ENCODE measurements at places on chromosomes 12 and 14.
A peak's percentile ranks its signal among the peaks of the same experiment; 100 is the strongest.

DNA sequence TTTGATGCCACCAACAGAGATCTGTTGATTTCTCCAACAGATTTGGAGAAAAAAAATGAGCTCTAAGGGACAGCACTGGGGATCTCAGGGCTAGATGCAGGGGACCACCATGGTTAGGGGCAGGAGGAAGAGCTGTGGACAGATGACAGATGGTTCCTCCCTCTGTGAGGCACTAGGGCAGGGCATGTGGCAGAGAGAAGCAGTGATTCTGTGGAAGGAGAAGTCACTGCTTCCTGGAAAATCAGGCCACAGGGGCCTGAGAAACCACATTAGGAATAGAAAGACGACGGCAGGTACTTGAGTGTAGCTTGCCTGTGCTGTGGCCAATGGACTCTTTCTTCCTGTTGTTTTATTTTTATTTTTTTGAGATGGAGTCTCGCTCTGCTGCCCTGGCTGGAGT is 24.9 kb upstream of the TMED2 start:
- H3K4me3 ChIP-seq: no peak overlapping the region
- no peaks in the 10 kb centered on the region for H3K4me1 ChIP-seq
- DNase-seq: peak; percentile 51
- H3K36me3 ChIP-seq: no peaks in the 10 kb centered on the region
- H3K27ac ChIP-seq: no peak overlapping the region

- H3K27me3 ChIP-seq: no peaks in the 10 kb centered on the region
- H3K4me3 ChIP-seq: no peak overlapping the region
- DNase-seq: no peak
- H3K27ac ChIP-seq: no peak overlapping the region
- H3K4me1 ChIP-seq: peaks cover 10% of the 10 kb centered on the region
- H3K36me3 ChIP-seq: no peaks in the 10 kb centered on the region
These were observed 41.8 kb upstream of the FRMD6 start for GRCh38 chr14:51609955-51610283.

- no peaks in the 10 kb centered on the region for H3K36me3 ChIP-seq
- H3K27me3 ChIP-seq: peaks cover 49% of the 10 kb centered on the region
- DNase-seq: peak; percentile 51
- H3K4me1 ChIP-seq: peaks cover 5% of the 10 kb centered on the region
These were observed 8.4 kb downstream of the PAPLN start for GRCh38 chr14:73245480-73246325.

- peak; percentile 45 for DNase-seq
- no peaks in the 10 kb centered on the region for H3K36me3 ChIP-seq
- peak overlapping the region; percentile 4 for H3K27ac ChIP-seq
These were observed 5.3 kb downstream of the NTF3 start for GRCh38 chr12:5437182-5437583.

GRCh38 chr12:116950628-116951325 is 40.0 kb downstream of the FBXW8 start:
- peaks cover 30% of the 10 kb centered on the region for H3K36me3 ChIP-seq
- H3K27ac ChIP-seq: no peak overlapping the region
- DNase-seq: no peak
- no peaks in the 10 kb centered on the region for H3K4me1 ChIP-seq

- peaks cover 22% of the 10 kb centered on the region for H3K27me3 ChIP-seq
- H3K36me3 ChIP-seq: no peaks in the 10 kb centered on the region
- H3K27ac ChIP-seq: no peak overlapping the region
- no peak for DNase-seq
These were observed 14.7 kb downstream of the RIMBP2 start for GRCh38 chr12:130701402-130701744.

DNA sequence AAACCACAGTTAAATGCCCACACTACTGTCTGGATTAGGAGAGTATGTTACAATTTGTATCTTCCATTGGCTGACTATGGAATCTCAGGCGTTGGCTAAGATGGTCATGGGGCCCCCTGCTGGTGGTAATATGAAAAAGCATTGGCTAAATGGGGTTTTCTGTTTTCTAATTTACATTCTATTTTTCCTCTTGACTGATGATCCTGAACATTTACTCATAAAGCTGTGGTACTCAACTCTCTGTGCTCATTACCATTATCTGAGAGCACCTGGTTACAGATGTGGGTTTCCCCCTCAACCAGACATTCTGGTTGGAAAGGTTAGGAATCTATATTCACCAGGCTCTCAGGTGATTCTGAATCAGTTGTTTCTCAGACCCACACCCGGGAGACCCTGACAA is 64.8 kb downstream of the WSCD2 start:
- no peaks in the 10 kb centered on the region for H3K36me3 ChIP-seq
- H3K4me1 ChIP-seq: no peaks in the 10 kb centered on the region
- DNase-seq: peak; percentile 36
- no peak overlapping the region for H3K4me3 ChIP-seq
- no peak overlapping the region for H3K27ac ChIP-seq

DNA sequence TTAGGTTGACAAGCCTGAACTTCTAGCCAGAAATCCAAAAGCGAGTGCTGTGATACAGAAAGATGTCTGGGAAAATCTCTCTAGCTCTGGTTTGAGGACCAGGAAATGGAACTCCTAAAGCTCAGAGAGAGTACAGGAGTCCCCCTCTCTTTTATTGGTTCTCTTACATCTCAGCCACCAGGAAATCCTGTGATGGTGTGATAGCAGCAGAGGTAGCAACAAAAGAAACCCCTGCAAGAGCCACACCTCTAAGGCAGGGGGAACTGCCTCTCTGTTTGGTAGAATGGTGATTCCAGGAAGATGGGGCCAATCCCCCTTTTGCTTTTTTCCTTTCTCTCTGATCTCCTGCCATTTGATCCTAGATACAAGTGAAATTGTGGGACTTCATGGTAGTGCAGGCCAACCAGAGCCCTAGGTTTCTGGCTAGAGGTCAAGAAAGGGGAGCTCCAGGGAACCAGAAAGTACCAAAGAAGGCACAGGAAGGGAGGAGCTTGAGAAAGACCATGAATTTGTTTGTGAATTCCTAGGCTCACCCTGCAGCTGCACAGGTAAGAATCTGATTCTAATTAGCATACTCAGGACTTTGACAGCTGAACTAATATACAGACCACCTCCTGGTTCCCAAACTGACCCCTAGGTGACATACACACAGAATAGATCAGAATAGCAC is 88.5 kb downstream of the PAPLN start:
- H3K27ac ChIP-seq: no peak overlapping the region
- H3K4me1 ChIP-seq: no peaks in the 10 kb centered on the region
- H3K36me3 ChIP-seq: no peaks in the 10 kb centered on the region

- no peak overlapping the region for H3K4me3 ChIP-seq
- peak; percentile 81 for DNase-seq
- no peaks in the 10 kb centered on the region for H3K27me3 ChIP-seq
- H3K27ac ChIP-seq: peak overlapping the region; percentile 33
- no peaks in the 10 kb centered on the region for H3K36me3 ChIP-seq
- peaks cover 31% of the 10 kb centered on the region for H3K4me1 ChIP-seq
These were observed 326.0 kb downstream of the RAD51B start for GRCh38 chr14:68145539-68145938.

DNA sequence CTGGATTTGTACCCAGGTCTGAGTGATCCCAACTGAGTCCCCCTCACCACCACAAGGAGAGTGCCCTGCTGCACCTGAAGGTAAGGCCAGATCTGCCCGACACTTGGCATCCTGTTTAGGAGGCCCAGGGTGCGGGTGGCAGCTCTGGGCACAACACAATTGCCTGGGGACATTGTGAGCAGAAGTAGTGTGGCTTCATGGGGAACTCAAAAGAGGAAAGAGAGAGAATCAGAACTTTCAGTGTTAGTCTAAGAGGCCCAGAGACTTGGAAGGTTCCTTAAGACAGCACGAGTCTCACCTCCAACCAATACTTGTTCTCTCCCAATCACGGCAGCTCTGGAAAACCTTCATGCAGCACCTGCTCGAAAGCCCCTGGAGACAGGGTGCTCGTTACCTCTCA is 6.6 kb upstream of the SLC8B1 start:
- H3K27me3 ChIP-seq: peaks cover 5% of the 10 kb centered on the region
- no peaks in the 10 kb centered on the region for H3K36me3 ChIP-seq
- no peak overlapping the region for H3K27ac ChIP-seq
- no peak for DNase-seq

DNA sequence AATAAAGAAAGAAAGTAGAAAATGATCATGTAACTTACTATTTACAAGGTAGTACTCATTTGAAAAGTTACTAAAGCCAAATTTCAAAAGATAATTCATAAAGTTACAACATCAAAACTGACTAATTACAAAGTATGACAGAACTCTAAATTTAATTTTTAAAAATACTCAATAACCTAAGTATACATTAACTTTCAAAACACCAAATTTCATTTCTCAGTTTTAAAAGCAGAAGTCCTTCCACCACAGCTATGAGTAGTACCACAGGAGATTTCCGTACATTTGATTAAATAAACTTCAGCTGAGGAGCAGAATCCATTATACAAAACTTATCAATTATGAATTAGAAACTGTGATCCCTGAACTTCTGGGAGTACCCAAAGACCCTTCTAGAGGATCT is 100.8 kb upstream of the BBS10 start:
- no peak overlapping the region for H3K4me3 ChIP-seq
- H3K4me1 ChIP-seq: no peaks in the 10 kb centered on the region
- H3K27me3 ChIP-seq: no peaks in the 10 kb centered on the region

DNA sequence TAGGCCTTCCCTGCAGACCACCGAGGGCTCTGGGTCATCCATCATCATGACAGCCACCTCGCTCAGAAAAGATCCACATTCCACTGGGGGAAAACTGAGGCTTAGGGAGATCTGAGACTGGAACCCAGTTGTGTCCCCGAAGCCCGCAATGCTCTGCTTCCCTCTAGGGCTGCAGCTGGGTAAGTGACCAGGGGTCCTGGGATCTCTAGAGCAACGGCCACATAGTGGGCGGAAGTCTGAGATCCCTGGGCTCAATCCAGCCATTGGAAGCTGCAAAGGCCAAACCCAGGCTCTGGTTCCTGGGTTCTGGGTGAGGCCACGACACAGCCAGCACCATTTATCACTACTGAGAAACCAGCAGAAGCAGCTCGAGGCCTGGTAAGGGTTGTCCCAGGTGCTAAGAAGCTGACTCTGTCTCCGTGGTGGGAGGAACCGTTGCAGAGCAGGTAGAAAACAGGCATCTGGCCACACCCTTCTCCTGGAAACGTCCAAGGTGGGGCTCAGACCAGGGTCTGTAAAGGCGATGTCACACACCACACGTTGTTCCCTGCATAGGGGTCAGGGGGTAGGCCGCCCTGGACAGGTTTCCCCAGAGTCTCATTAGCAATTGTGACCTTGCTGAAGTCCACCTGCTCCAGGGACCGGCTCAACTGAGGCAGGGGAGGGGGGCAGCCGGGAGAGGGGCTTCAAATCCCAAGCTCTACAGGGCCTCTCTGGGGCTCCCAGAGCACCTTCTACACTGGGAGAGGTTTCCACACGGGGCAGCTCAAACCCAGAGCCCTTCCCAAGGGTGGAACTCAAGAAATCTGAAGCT is 38.6 kb downstream of the BCL11B start:
- H3K27ac ChIP-seq: no peak overlapping the region
- peaks cover 59% of the 10 kb centered on the region for H3K27me3 ChIP-seq
- no peak overlapping the region for H3K4me3 ChIP-seq
- no peaks in the 10 kb centered on the region for H3K36me3 ChIP-seq

- H3K27me3 ChIP-seq: peaks cover 57% of the 10 kb centered on the region
- DNase-seq: peak; percentile 53
- no peak overlapping the region for H3K27ac ChIP-seq
These were observed 226.9 kb upstream of the CRY1 start for GRCh38 chr12:107320033-107320928.

GRCh38 chr12:125245581-125246557 is 180.6 kb downstream of the AACS start:
- H3K4me1 ChIP-seq: peaks cover 17% of the 10 kb centered on the region
- no peaks in the 10 kb centered on the region for H3K36me3 ChIP-seq
- H3K4me3 ChIP-seq: no peak overlapping the region
- no peak overlapping the region for H3K27ac ChIP-seq
- peak; percentile 10 for DNase-seq
- peaks cover 21% of the 10 kb centered on the region for H3K27me3 ChIP-seq

- H3K36me3 ChIP-seq: no peaks in the 10 kb centered on the region
- H3K4me1 ChIP-seq: no peaks in the 10 kb centered on the region
- no peak overlapping the region for H3K27ac ChIP-seq
These were observed 363.1 kb upstream of the OR4E1 start for GRCh38 chr14:22036541-22037239.

DNA sequence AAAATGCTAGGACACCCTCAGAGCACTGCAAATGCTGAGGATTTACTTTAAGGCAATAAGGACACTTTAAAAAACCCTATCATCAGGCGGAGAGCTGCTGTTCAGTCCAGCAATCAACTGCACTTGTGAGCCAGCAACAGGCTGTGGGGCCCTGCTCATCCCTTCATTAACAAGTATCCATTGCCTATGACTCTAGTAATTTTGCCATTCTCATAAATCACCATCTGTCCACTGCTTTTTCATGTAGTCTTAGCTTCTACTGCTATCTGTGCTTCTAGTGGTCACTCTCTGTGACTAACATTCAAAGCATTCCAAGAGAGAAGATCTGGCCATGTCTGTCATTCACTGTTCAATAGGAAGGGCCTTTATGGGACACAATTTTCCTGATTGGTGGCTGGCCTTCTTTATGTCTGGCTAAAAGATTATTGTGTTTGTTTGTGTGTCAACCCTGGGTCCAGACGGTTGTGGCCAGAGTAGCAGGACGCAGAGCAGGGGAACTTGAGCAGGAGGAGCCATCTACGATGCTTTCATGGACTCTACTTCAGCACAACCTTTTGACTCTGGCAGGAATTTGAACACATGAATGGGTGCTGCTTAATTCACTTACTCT is 3.6 kb upstream of the KRAS start:
- no peaks in the 10 kb centered on the region for H3K36me3 ChIP-seq
- DNase-seq: no peak
- no peak overlapping the region for H3K27ac ChIP-seq
- H3K4me1 ChIP-seq: peaks cover 6% of the 10 kb centered on the region
- H3K4me3 ChIP-seq: no peak overlapping the region

DNA sequence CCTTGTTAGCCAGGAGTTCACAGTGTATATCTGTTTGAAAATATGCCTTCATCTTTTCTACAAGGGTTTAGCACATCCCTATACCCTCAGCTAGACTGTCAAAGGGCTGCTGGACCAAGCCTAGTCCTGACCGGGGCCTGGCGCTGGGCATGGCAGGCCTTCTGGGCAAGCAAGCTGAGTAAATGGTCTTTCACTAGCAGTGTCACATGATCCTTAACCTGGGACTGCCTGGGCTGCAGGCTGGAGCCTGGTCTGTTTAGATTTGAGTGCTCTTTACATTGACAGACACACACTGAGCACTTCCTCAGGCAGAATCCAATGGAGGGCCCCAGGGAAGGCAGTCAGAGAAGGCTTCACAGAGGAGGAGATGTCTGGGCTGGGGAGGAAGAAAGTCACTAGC is 6.9 kb upstream of the AVIL start:
- H3K27me3 ChIP-seq: no peaks in the 10 kb centered on the region
- H3K4me3 ChIP-seq: no peak overlapping the region
- H3K27ac ChIP-seq: no peak overlapping the region
- peaks cover 11% of the 10 kb centered on the region for H3K4me1 ChIP-seq

Data from muscle of leg (tissue), 16 donors.